Bone marrow (tissue), 2 donors: ENCODE measurements at places on chromosomes 2 and 18.

- DNase-seq, result no peak
Measured at GRCh38 chr2:70745276-70745825, 22.6 kb downstream of the ADD2 start.

DNA sequence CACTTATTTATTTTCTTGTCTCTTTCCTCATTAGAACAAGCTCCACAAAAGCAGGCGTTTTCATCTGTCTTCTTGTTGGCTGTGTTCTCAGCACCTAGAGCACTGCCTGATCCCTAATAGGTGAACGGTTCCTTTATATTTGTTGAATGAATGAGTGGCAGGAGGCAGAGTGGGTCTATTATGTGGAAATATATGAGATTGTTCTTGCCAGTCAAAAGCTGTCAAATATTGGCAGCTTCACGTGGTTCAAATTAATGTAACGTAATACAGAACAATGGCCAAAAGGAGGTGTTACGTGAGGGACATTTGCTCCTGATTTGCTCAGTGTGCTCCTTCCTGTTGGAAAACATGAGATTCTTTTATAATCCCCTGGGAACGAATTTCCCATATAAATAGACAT lies 8.5 kb upstream of the ARHGAP25 start:
- DNase-seq, result no peak

DNA sequence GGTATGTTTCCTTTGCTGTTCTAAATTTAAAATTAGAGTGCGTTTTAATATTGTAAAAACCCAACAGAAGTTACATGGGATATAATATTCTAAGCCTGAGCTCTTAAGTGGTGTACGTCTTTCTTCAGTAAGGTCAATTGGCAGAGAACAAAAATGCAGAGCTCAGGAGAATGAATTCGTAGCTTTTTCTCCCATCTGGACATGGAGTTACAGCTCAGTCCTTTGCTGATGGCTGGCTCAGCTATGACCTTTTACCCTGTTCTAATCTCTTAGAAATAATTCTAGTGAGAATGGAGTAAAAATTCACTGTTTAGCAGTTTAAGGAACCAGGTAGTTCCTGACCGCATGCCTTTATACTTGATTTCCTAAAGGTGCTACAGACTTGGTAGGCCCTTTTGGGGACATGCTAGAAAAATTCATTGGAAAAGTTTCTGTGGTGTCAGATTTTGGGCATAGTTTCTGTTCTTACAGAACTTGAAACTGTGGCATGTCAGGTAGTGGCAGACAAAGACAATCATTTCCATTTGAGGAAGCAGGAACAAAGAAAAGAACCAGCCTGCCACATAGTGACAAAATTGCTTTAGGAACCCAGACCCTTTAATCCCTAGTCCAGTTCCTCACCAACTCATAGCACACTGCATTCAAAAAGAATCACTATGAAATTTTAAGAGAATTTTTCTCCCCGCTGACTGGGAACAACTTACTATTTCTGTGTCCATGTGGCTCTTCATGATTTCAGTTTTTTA lies 566.8 kb upstream of the ZNF804A start:
- no peak for DNase-seq

DNA sequence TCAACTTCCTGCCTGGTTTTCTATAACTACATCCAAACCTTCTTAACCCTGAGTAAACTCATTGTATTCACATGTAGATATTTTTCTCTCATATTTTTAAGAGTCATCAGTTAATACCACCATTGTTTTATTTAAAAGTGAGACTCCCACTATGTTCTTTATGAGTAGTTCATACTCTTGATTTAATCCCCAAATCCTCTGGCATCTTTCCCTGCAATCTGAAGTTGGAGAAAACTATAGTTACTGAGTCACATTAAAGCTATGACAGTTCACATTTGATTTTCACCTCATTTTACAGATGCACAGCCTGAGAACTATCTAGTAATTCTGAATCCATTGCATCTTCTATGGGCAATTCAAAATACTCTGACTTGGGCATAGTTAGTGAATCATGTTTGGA lies 1358.7 kb upstream of the NRXN1 start:
- no peak for DNase-seq

DNA sequence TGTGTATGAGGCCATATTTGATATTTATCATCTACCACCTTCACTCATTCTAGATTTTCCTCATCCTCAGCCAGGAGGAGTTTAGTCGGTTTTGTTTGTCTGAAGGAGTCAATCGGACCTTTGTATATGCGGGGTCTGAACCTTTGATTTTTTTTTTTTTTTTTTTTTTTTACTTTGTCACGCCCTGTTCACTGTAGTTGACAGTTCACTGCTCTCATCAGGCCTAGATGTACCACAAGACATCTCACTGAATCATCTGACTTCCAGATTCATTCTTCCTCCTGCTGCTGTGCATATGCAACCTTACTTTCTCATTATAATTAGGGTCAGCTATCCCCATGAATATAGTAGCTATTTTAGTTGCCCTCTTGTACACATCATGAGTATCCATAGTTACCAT lies 133.2 kb downstream of the ARHGAP15 start:
- no peak for DNase-seq

DNA sequence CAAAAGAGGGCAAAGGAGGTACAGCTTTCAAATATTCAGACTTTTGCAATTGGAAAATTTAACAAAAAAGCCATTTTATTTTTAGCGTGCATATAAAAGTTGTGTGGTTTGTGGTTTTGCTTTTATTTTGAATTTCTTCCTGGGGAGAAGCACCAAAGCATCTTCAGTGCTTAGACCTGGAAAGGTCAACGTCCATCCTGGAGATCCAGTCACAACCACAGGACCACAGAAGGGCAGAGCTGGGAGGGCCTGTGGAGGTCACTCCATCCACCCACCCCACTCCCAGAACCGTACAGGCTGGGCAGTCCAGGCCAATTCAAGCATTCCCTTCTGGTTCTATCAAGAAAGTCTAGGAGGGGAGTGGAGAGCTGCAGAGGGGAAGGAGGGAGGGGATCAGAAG lies 43.8 kb downstream of the MPHOSPH10 start:
- DNase-seq, result no peak

DNA sequence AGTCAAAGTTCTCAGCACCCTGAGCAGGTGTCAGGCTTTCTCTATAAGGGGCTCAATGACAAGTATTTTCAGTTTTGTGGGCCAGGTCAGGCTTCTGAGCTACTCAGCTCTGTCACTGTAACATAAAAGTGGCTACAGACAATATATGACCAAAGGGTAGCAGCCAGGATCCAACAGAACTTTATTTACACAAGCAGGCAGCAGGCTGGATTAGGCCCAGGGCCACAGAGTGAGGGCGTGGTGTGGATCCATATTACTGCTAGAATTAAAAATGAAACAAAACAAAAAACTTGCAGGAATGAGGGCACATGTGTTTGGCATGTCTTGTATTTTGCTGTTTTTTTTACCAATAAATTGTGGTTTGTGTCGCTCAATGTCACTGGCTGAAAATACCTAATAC lies 143.7 kb downstream of the EIPR1 start:
- DNase-seq, result no peak

- no peak for DNase-seq
Measured at GRCh38 chr2:96771796-96772618, 11.3 kb downstream of the CNNM4 start.

- peak; percentile 13 for DNase-seq
Measured at GRCh38 chr2:169933124-169933711, 106.0 kb downstream of the UBR3 start.

DNA sequence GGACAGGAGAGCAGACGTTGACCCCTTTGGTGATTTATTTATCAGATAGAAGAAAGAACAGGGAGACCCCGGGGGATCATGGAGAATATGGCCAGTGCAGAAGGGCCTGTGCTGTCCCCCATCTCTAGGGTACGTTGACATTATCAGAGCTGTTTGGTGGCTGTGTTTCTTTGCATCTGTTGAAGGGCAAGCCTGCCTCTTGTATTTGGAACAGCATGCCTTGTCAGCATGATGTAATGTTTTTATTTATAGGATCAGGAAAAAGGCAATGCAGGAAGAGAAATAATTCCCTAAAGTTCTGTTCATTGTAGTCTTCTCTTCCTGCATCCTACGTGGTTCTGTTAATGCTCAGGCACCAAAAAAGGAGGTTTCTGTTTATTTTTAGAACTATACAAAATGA lies 49.8 kb upstream of the CABYR start:
- DNase-seq, result no peak

DNA sequence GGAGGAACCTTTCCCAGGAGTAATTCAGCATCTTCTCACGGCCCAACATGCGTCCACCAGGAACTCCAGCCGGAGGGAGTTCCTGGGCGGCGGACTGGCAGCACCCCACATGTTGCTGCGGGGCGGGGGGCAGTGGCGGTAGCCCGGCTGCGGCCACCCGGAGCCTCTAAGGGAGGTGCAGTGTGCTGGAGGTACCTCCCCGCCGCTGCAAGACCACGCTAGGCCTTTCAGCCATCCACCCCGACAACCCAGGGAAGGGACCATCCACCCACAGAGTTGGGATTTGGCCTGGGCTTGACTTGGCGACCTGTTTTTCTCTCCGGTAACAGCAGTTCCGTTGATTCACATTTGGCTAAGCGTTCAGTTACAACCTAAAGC lies 625 bp downstream of the LYPD6 start:
- DNase-seq, result no peak
